ENCODE measurements at places on chromosomes 4 and X.

- no peak for DNase-seq
Observed at GRCh38 chrX:17433965-17434364, 59.0 kb downstream of the NHS start.

GRCh38 chrX:112746812-112747595 is 67.3 kb upstream of the LHFPL1 start:
- DNase-seq = no peak

DNA sequence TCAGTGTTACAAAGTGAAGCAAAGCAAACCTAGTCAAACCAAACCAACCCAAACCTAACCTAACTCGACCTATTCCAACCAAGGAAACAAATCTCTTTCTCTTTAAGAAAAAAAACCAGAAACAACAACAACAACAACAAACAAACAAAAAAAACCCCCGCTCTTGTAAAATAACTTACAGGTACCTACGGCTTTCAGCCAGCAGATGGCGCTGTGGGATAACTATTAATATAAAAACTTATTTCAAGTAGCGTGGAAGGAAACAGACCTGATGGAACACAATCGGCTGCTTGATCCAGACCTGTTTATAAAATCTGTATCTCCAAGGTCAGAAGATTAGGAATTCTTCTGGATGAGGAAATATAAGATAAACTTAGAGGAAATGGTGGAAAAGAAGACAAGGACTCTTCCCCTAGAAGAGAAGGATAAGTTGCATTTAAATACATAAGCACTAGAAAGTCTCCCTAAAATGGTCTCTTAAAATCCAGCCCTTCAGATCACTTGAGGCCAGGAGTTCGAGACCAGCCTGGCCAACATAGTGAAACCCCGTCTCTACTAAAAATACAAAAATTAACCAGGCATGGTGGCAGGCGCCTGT is 34.4 kb upstream of the CDKL5 start:
- peak; percentile 76 for DNase-seq

DNA sequence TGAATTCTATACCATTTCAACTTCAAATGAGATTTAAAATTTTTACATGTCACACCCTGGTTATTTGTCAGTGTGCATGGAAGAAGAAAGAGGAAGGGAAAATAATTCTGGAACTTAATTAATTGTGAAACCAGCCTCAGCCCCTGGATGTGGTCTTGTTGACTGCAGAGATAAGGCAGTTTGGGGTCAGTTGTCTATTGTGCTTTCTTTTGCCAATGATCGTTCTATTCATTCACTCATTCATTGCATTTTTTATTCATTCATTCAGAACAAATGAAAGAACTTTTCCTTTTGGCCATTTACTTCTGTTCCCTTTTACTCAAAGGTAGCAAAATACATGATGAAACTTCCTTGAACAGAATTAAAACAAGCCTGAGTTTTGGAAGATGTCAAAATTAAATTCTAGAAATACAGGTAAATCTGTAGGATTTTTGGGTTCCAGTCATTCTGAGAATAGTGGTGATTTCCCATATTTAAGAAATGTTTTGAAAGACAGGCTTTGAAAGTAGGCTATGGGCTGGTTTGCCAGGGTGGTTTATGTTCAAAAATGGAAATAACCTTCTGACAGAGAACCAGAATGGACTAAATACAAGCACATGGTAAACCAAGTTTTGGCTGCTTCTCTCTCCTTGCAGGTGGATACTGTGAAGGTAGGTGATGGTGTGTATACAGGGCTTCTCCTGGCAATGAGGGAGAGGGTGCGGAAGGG is 35.7 kb downstream of the PARM1 start:
- DNase-seq = peak; percentile 63

GRCh38 chr4:113094802-113095201 is 45.3 kb downstream of the ANK2 start:
- DNase-seq = peak; percentile 23

DNA sequence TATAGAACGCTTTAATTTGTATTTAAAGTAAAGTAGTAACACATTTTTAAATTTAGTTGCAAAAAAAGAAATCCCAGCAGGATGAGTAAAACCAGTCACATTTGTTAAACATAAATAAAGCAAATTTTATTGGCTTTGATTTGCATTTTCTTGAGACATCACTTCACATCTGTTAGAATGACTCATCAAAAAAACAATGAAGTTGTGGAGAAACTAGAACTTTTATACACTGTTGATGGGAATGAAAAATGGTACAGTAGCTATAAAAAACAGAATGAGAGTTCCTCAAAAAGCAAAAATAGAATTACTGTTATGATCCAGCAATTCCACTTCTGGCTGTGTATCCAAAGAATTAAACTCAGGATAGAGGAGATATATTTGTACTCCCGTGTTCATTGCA is 454.0 kb upstream of the KLHL4 start:
- no peak for DNase-seq

GRCh38 chr4:111636961-111637585 is 508.2 kb upstream of the FAM241A start:
- DNase-seq = no peak

DNA sequence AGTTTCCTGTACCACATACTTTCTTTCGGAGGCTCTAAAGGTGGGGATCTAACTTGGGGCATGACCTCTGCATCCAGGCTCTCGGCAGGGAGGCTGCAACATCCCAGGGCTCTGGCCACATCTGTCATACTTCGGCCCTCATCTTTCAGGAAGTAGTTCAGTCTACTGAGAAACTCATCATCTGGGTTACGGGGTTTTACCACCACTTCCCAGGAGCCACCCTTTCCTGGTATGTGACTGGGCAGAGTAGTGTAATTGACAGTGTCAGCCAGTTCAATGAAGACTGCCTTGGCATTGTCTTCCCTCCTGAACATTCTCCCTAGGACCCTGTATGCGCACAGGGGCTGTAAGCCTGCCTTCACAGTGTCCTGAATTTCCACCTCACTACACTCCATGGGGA is 2.8 kb downstream of the PNMA5 start:
- DNase-seq = no peak
